ENCODE measurements at places on chromosomes 6 and 20.

GRCh38 chr6:70709826-70710225 lies 42.1 kb downstream of the SMAP1 start:
- no peak for DNase-seq

DNA sequence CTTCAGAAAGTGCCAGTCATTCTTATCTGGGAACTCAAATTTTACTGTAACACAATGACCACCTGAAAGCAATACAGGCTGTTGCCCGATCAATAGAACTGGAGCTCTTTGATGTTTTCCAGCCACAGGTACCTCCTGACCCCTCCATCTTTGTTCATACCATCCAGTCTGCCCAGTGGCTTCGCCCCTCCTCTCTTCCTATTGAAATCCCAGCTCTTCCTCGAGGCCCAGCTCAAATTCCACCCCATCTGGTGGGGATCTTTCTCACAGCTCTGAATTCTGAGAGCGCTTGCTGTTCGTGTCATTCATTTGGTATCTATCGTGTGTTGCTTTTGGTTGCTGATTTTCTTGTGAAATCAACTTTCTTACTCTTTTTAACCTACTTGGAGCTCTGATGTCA lies 87.9 kb upstream of the CNKSR3 start:
- DNase-seq: no peak

GRCh38 chr6:144951730-144952437 lies 666.7 kb downstream of the UTRN start:
- DNase-seq: no peak

- no peak for DNase-seq
Measured at GRCh38 chr6:129929433-129929832, 68.3 kb upstream of the TMEM244 start.

DNA sequence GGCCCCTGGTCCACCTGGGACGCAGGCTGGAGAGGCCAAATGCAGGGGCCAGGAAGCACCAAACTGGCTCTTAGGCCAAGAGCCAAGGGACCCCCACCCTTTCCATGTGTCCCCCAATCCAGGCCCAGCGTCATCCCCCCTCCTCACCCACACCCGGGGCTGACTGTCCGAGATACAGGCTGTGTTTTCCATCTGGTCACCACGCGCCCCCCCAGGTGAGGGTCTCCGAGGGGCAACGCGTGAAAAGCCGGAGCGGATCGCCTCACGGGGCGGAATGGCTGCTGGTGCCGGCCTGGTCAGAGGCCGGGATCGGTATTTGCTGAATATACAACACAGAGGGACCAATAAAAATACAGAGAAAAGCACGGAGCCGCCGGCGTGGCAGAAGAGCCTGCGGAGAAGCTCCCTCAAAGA lies 5.2 kb upstream of the ABHD16B start:
- no peak for DNase-seq

DNA sequence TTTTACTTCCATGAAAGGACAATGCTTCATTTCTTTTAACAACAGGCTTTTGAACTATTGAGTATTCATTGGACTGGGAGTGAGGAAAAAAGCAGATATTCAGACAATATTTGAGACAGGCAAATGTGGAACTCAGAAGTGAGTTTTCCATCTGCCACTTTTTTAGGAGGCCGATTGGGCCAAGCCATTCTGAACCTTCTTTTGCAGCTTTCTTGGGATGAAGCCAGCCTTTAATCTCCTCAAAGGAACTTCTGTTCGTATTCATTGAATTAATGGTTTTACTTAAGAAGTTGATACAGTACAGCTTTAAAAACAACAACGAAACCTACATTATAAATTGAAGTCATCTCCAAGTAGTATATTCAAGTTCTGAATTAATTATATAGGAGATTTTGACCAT lies 187.1 kb upstream of the RNF217 start:
- DNase-seq: no peak

DNA sequence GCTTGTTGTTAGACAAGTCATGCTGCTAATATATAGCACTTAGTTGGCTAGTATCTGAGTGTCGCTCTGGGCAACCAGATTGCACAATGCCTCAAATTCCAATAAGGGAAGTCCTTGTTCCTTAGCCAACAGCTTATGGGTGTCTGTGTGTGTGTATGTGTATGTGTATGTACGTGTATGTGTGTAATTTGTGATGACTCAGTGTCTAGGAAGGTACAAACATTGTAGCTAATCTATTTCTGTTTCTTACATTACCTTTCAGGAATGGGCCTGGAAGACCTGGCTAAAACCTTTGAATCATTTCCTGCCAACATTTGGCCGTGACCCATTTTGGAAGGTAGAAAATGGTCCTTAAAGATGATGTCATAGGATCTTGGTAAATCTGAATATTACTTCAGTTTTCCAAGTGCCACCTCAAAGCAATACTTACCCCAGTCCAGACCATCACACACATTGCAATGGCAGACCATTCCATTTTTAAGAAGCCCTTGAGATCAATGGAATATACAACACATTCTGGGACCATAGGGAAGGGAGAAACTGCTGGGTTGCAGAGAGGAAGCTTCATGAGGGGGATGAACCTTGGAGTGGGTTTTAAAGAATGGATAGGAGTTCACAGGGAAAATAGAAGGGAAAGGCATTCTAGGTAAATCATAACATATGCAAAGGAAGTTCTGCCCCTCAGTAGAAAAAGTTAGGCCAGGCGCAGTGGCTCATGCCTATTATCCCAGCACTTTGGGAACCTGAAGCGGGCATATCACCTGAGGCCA lies 25.1 kb downstream of the NEDD9 start:
- no peak for DNase-seq

- peak; percentile 6 for DNase-seq
Measured at GRCh38 chr6:117547688-117548621, 54.4 kb downstream of the GOPC start.

GRCh38 chr6:52595000-52595795 lies 18.3 kb upstream of the TRAM2 start:
- DNase-seq: no peak

- no peak for DNase-seq
Measured at GRCh38 chr6:80142586-80142985, 36.1 kb downstream of the BCKDHB start.

GRCh38 chr6:37743926-37744325 lies 46.2 kb upstream of the MDGA1 start:
- no peak for DNase-seq

GRCh38 chr6:156691018-156691417 lies 86.2 kb upstream of the ARID1B start:
- DNase-seq: no peak

DNA sequence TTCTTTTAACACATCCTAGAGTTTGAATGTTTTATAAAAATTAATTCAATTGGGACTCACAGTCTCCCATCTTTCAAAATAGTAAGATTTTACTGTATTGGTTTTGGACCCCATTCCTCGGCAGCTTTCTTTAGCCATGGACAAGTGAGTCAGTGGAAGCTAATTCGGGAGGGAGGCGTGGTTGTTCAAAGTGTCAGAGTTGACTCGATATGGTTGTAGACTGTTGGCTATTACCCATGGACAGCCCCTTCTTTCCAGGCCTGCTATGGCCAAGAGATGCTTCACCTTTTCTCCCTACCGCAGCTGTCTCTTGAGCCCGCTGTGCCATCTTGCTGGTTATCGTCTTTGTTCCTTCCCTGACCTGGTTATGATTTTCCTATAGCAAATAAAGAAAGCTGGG lies 243.0 kb downstream of the CD83 start:
- DNase-seq: no peak

DNA sequence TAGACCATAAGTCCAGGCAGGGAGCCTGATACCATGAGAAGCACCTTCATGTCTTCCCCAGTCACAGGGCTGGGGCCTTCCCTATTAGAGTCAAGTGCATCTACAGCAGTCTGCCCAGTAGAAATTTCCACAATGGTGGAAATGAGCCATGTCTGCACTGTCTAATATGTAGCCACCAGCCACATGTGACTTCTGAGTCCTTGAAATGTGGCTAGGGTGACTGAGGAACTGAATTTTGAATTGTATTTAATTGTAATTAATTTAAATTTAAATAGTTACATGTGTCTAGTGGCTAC lies 300.2 kb downstream of the CLIC5 start:
- DNase-seq: no peak

GRCh38 chr6:35601331-35602132 lies 87.2 kb downstream of the FKBP5 start:
- peak; percentile 39 for DNase-seq

- DNase-seq: no peak
Measured at GRCh38 chr6:140269591-140270165, 895.2 kb upstream of the CITED2 start.

- DNase-seq: peak; percentile 56
Measured at GRCh38 chr6:137705160-137706082, 161.6 kb upstream of the TNFAIP3 start.

DNA sequence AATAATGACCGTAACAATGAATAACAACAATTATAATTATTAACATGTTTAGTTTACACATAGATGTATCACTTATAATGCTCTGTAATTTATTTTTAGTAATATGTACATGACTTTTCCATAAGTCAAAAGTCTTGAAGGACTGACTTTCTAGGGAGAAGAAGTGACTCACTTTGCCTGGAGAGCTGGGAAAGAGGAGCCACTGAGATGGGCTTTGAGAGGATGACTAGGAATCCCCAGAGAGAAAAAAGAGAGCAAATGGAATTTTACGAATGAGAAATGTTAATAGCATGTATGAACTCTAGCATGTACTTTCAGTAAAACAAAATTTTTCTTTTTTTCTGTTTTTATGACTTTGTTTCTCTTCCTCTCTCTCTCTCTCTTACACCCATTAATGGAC lies 67.8 kb upstream of the RALY start:
- DNase-seq: no peak

GRCh38 chr6:160995271-160995670 lies 3.7 kb downstream of the MAP3K4 start:
- DNase-seq: no peak

- DNase-seq: no peak
Measured at GRCh38 chr6:93073811-93074210, 345.5 kb downstream of the EPHA7 start.

- no peak for DNase-seq
Measured at GRCh38 chr6:39184906-39185580, 44.2 kb downstream of the KCNK5 start.

DNA sequence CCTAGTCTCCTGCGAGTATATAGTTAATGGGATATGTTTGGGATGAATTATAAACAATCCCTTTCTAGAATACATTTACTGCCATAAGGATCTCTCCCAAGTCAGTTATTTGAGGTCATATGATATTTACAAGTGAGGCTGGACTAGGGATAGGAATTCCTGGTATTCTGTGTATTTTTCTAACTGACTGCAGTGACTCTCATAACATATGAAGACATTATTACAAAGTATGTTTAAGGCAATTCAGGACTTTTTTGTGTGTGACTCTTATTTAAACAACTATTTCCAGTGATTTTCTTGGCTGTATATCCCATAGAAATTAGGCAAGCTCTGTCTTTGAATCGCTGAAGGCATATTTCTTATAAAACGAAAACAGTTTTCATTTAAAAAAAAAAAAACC lies 18.4 kb upstream of the TNFAIP3 start:
- DNase-seq: no peak

DNA sequence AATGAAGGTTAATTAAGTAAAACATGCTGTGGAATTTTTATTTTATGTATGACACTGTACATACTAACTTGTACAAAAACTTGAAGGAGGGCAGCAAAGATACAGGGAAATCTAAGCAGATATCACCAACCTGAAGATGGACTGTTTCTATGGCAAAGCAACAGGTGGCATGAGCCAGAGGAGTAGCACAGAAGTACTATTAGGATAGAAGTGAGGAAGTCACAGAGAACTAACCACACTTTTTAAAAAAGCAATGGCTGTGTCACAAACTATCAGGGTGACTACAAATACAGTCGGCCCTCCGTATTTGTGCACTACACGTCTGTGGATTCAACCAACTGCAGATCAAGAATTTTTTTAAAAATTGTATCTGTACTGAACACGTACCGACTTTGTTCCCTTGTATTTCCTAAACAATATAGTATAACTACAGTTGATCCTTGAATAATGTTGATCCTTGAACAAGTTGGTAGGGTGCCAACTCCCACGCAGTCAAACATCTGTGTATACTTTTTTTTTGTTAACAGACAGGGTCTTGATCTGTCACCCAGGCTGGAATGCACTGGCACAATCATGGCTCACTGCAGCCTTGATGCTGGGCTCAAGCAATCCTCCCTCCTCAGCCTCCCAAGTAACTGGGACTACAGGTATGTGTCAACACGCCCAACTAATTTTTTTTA lies 61.0 kb downstream of the NUDT3 start:
- no peak for DNase-seq

GRCh38 chr20:33993576-33994221 lies at the start of gene RALY:
Gene RALY, plus strand, starts transcription at chr20:33993911. Its CDS starts 78,164 bp downstream, at chr20:34072075.
- peak; percentile 90 for DNase-seq

- no peak for DNase-seq
Measured at GRCh38 chr6:147054871-147055270, 149.3 kb upstream of the STXBP5 start.

DNA sequence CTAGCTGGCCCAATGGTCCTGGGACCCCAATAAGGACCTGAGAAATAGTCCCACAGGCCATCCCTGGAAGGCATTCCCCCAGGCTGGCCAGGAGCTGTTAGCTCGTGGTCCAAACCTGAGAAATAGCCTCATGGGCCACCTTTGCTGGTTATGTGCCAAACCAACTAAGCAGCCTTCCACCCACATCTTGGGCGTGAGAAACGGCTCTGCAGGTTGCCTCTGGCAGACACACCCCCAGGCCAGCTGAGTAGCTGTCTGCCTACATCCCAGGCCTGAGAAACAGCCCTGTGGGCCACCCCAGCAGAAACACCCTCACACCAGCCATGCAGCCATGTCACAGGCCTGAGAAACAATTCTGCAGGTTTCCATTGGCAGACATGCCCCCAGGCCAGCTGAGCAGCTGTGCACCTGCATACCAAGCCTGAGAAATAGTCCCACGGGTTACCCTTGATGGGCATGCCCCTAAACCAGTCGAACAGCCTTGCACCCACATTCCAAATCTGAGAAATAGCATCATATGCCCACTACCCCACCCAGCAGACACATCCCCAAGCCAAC lies 567.8 kb upstream of the ID4 start:
- no peak for DNase-seq

DNA sequence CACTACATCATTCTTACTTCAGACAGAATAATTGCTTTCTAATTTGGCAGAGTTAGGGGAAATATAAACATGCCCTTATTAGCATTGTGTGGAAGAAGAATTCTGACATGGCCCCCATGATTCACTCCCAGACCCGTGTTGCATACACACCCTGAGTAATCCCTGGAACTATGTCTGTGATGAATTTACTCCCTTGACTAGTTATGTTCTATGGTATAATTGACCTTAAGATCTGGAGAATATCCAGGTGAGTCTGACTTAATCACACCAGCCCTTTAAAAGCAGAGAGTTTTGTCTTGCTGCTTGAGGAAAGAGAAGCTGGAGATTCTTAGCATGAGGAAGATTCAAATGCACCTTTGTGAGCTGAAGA lies 262.9 kb downstream of the SOX4 start:
- no peak for DNase-seq

- DNase-seq: no peak
Measured at GRCh38 chr6:160051390-160051789, 70.2 kb upstream of the SLC22A1 start.
